ENCODE measurements at places on chromosomes 7 and 10. TPM values are rescaled to one million over a fixed set of nuclear protein-coding genes. Genes with fewer than 3 reads are reported as not detected.

DNA sequence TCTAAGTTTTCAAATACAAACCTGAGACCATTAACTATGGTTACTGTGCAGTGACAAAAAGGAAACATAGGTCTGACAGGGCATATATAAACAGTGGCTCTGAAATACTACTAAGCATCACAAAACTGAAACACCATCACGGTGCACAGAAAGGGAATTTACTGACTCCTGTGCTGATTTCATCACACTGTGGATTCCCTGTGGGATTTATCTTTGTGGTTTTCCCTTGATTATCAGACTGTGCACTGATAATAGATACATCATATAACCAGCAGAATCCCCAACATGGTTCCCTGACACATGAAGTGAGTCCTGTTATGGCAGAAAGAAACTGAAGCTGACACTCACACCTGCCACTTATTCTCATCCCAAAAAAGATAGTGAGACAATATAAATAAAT, 676.3 kb upstream of the KCND2 start:
- DNase-seq: no peak

- no peak for DNase-seq
Observed at GRCh38 chr7:372932-373791, 83.2 kb downstream of the FOXL3 start.

DNA sequence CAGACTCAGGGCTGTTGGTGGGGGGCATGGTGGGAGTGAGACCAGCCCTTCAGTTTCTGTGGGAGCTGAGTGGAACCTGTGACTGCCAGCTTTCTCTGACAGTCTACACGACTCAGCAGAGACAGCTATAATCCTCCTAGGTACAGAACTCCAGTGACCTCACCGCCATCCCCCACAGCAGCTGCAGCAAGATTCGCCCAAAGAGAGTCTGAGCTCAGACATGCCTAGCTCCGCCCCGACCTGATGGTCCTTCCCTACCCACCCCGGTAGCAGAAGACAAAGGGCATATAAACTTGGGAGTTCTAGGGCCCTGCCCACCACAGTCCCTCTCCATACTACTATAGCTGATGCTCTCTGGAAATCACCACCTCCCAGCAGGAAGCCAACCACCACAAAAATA, 500.1 kb downstream of the ETV1 start:
- DNase-seq: no peak

- DNase-seq: peak; percentile 47
Observed at GRCh38 chr10:119190954-119191785, 12.6 kb upstream of the PRDX3 start.

DNA sequence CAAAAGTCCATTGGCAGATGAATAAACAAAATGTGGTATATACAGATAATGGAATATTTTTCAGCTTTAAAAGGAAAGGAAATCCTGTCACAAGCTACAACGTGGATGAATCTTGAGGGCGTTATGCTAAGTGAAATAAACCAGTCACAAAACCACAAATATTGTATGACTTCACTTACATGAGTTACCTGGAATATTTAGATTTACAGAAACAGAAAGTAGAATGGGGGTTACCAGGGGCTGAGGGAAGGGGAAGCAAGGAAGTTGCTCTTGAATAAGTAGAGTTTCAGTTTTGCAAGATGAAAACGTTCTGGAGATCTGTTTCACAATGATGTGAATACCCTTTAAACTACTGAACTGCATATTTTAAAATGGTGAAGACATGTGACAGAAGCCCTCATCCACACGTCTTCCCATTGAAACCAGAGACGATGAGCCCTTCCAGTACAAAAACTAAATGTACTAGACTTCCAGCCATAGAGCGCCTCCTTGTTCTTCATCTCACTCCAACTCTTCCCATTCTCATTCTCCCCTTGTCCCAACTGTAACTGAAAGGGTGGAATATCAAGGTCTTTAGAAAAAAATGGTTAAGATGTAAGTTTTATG, 62.4 kb downstream of the MICU1 start:
- no peak for DNase-seq

DNA sequence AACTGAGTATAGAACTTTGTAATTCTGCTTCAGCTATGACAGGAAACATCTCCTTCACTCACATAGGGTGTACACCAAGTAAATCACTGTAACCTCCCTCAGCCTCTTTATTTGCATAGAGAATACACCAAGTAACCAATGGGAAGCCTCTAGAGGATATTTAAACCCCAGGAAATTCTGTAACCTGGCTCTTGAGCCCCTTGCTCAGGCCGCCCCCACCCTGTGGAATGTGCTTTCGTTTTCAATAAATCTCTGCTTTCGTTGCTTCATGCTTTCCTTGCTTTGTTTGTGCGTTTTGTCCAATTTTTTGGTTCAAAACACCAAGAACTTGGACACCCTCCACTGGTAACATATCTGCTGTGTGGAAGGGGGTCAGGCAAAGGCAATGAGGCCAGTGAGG, 60.2 kb downstream of the CLRN3 start:
- DNase-seq: no peak

GRCh38 chr7:141522657-141523342, 28.4 kb upstream of the AGK start:
- no peak for DNase-seq

DNA sequence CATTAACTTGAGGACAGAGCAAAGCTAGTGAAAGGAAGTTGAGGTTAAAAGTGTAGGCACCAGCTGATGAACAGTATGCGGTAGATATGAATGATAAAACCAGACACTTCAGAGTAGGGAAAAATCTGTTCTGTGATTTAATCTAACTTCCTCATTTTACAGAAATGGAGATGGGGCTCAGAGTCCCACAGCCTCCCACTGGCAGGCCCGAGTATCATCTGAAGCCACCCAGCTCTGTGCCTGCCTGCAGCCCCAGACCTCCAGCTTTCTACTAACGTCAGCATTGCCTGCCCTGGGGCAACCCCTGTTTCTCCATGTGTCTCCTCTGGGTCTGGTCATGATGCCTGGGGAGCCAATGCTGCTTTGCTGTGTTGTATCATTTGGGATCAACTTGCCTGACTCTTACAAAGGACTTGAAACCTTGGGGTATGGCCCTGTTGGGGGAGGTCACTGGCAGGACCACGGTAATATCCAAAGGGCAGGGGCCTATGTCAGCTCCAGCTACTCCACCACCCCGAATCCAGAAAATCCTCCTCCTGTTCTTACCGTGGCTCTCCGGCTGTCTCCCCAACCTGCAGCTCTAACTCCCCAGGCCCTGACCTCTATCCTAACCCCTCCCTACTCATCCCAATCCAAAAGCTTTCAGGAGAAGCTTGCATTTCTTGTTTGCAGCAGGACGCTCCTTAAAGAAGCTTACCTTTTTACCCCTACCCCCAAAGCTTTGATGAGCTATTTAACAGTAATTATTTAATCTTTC, 56.2 kb upstream of the NPY start:
- DNase-seq: peak; percentile 64

DNA sequence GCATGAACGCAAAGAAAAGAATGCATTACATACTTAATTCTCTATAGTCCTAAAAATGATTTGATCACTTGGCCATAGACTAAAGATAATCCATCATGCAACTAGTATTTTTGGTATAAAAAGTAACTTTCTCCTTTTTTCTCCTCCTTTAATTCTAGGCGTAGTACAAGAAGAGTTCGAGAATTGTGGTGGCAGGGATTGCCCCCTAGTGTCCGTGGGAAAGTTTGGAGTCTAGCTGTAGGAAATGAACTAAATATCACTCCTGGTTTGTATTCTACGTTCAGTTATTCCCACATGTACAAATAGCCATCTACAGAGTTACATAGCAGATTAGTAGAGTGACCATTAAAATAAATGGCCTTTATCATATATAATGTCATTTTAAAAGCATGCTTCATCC, 45.5 kb upstream of the HELLS start:
- DNase-seq: no peak

DNA sequence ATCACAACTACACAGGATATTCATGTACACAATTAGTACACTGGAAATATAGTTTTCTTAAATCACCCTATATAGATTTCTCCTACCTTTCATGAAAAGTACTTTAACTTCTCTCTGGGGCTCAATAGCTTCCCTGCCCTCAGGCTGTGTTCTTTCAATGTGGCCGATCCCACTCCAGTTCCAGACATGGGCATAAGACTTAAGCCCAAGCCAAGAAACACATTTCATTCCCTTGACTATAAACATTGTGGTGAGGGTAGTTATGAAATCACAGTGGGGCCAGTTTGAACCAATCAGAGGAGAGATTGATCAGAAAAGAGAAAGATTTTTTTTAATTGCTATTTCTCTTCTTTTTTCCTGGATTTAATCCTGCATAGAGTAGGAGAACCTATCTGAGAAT, 904.6 kb upstream of the SORCS1 start:
- DNase-seq: no peak

- peak; percentile 75 for DNase-seq
Observed at GRCh38 chr7:33757563-33758165, 147.7 kb upstream of the BMPER start.

DNA sequence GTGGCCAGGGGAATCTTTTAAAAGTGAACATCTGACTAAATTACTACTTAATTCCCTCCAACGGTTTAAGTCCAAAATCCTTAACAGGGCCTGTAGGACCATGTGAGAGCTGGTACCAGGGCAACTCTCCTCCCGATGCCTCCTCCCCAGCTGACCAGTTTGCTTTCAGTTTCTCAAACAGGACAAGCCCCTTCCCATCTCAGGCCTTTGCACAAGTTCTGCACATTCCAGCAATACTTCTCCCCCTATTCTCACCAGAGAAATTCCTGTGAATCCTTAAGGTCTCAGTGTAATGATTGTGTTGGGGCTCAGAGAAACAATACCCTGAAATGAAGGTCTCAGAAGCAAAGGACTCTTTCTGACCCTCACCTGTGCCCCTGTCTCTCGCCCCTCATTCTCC, 8.0 kb upstream of the CALHM1 start:
- no peak for DNase-seq

GRCh38 chr7:106517508-106517907, 143.4 kb downstream of the CCDC71L start:
- no peak for DNase-seq

- DNase-seq: no peak
Observed at GRCh38 chr10:133444342-133445267, 9.1 kb upstream of the SCART1 start.

- DNase-seq: no peak
Observed at GRCh38 chr10:71225291-71226058, 13.1 kb downstream of the UNC5B start.

The LRIT1 gene
- total RNA-seq: not detected

The CDHR3 gene
- total RNA-seq: not detected

The MRLN gene
- not detected for total RNA-seq

The SYT15B gene
- total RNA-seq: not detected

The OR2A42 gene
- not detected for total RNA-seq

The AKR1C3 gene
- total RNA-seq: not detected
